ENCODE measurements at places on chromosomes 7 and 10.
A peak's percentile ranks its signal among the peaks of the same experiment; 100 is the strongest.

DNA sequence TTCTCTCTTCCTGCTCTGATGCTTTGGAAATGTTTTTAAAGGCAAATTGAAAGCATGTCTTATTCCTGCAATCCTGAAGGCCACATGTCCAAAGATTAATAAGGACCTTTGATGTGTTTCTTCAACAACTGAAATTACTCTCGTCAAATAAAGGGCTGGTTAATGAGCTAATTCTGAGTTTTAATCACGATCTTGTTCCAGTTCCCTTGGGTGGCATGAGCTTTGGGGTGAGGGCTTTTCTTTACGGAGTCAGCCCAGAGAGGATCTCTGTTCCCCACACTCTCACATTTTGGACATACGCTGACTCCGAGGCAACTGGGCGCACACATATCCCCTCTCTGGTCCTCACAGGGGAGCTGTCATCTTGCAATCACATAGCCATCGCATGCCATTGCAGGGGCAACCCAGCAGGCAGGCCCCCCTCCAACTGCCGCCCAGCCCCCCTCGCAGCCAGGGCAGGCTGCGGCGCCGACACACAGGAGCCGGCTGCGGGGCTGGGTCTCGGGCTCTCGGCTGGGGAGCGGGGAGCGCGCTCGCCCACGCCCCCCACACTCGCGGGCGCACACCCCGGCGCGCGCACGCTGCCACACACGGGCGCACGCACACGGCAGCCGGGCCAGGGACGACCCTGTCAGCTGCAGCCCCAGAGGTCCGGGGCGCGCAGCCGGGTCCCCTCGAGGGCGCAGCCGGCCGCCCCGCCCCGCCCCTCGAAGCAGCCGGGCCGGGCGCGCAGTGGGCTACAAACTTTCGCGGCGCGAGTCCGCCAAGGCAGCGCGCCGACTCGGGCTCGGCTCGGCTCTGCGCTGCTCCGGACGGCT is at the start of gene GDF10:
Gene GDF10 (plus strand): TSS at position 587 of the 818 bp plus-strand sequence. CDS start 455 bp downstream, outside the sequence.
- DNase-seq = no peak

GRCh38 chr10:101859530-101859929 is 15.9 kb upstream of the KCNIP2 start:
- no peak for DNase-seq

DNA sequence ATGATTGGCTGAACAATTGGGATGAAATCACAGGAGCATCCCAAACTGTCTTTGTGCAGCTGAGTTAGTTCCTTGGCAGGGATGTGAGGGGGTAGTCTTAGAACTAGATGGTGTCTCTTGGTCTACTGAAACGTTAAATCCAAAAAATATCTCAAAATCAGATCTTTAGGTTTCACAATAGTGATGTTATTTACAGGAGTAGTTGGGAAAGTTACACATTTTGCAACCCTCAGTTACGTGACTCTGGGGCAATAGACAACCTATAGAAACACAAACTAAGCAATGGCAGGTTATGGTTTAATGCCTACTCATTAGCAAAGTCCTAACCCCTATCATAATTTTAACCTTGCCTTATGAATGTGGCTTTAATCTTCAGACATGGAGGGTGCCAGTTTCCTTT is 24.0 kb downstream of the PKD1L1 start:
- DNase-seq = no peak

DNA sequence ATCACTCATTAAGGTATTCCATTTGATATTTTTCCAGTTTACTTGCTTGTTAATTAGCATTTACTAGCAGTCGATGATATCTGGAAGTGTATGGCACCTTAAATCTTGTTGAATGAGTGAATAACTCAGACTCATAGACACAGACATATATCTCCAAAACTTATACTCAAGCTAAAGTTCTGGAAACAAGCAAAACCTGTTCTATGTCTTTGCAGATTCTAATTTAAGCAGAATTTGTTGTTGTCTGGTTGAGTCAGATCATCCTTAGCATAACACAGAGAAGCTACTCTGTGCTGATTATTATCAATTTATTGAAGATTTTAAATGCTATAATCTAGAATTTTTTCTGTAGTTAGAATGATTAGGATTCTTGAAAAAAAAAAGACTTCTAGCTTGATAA is 296.2 kb downstream of the MDFIC start:
- no peak for DNase-seq

GRCh38 chr7:159238541-159238940 is 93.9 kb upstream of the VIPR2 start:
- DNase-seq = no peak

GRCh38 chr7:23383225-23383624 is 84.1 kb downstream of the MALSU1 start:
- no peak for DNase-seq

- no peak for DNase-seq
These were observed 25.7 kb upstream of the FAM107B start for GRCh38 chr10:14800397-14800796.

GRCh38 chr10:132948351-132948750 is 6.0 kb upstream of the CFAP46 start:
- DNase-seq = no peak

DNA sequence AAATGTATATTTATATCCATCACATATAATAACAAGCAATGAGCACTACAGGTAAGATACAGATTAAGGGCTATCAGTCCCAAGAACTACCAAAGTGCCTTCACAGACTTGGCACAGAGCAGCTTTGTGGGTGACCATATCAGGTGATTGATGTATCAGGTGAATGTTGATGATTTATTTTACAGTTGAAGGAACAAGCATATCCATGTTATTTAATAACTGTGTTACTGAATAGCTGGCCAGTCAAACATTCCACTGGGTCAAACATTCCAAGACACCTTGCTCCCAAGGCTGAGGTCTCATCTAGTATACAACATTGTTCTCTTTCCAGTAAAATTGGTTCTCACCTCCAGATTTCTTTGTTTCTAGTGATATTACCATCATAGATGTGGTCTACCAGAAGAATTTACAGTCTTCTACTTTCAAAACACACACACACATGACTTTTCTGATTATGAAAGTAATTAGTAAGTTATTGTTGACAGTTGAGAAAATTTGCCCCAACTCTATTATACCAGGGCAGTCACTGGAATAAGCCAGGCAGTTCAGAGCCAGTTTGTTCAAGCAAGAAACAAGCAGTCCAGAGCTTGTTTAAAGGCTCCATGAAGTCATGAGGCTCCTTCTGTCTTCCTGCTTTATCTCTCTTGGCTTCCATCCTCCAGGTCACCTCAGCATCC is 68.2 kb downstream of the ELAPOR2 start:
- DNase-seq = no peak

- DNase-seq = no peak
These were observed 15.5 kb downstream of the TAS2R40 start for GRCh38 chr7:143237366-143237765.

DNA sequence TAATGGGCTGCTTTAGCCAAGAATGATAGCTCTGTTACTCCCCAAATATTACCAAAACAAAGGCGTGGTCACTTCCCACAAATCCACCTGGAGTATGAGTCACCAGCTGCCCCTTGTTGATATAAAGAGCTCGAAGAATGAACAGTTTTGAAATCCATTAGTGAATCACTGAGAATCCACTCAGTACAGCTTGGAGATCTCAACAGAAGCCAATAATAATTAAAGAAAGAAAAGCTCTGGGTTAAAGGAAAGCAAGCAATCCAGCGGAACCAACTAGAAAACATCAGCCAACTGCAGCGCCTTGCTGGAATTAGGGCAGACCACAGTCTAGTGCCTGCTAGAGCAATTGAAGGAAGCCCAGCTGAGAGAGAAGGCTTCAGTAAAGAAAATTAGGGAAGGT is 576.0 kb upstream of the C7orf33 start:
- no peak for DNase-seq

DNA sequence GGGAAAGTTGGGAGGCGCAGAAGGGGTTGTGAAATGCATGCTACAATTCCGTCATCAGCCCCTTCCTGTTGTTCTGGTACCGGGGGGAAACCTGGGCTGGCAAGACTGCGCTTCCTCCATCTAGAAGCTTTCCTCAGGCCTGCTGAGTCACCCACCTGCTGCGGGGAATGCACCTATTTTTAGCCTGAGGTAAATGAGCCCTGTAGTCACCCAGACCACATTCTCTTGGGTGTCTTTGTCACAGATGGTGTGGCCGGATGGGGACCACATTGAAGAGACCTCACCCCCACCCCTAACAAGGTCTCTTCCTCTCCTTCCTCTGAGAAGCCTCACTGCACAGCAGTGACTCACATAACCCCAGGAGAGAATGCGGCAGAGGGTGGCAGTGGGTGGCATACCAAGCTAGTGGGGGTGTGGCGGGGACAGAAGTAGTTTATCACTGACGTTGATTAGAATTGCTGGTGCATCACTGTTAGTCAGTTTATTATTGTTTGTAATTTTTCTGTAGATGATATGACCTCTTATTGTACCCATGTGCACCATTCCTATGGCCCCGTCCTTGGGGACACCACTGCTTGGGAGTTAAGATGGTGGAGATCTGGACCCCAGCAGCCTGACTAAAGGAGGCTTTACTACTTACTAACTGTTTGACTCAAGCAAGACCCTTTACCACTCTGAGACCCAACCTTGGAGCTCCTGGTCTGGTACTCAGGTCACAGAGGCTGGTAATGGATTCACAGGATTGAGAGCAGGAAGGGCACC is 83.0 kb upstream of the DUSP5 start:
- peak; percentile 78 for DNase-seq

GRCh38 chr7:2272031-2272430 is 30.0 kb downstream of the NUDT1 start:
- DNase-seq = no peak

Measured in kidney glomerular epithelial cell (primary cell).